DMS 273 treated with DMSO at 0.1 percent for 48 hours (cell line): ENCODE measurements at places on chromosomes 6 and 20.

DNA sequence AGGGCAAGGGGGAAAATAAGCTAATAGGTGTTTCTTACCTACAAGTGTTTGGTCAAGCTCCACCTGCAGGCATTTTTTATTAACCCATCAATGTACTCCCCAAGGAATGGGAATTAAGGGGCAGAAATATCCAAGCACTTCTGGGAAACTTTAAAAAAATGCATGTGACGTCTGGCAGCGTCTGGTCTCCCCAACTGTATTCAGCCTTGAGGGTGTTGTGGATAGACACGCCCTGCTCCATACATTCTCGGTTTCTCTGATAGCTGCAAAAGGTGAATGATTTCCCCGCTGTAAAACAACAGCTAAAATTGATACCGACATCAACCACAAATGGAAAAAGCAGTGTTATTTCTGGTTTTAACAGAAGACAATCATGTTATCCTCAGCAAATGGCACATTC lies 2.5 kb upstream of the FOXQ1 start:
- DNase-seq: no peak

DNA sequence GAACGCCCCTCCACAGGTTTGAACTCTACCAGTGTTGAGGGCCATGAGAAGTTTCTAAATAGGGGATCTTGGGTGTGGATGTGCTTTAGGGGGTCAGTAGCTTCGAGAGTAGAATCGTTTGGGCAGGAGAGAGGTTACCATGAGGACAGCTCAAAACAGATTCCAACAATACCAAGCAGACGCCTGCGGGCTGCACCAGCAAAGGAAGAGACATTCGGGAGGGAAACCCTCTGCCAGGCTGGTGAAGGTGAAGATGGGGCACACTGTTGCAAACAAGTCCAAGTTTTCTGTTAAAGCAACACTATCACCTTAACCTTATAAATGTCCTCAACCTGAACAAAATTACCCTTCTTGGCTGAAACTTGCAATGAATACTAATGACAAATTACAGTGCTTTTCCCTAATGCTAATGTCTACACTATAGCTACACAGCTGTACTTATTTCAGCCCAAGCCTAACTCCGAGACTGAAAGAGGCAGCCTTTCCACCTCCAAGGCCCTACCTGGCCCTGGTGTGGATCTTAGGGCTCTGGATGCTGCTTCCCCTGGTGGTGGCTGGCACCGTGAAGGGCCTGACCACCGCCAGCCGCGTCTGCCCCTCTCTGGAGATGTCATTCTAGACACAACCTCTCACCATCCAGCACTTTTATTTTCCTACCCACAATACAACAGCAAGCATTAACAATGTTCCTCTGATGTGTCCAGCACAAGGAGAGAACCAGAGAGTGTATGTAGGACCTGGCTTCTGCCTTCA lies 80.1 kb downstream of the DLL1 start:
- DNase-seq: no peak

GRCh38 chr6:41033776-41034175 lies 5.2 kb downstream of the UNC5CL start:
- no peak for DNase-seq

DNA sequence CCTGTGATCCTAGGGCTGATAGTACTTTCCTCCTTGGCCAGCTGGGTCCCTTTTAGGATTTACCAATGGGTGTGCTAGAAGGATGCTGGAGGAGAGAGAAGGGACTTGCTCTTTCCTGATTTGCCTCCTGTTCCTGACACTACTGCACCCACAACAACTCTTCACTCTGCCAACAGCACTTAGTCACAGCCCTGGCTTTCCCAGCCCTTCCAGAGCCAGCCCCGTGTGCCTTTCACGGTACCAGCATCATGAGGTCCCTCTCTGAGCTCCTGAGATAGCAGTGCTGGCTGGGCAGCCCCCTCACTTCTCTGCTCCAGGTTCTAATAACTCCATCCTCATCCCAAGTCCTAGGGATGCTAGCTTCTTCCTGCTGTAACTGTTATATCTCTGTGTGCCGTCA lies 80.9 kb downstream of the DNAH8 start:
- DNase-seq: no peak

- DNase-seq: no peak
Measured at GRCh38 chr6:140636271-140636907, 1261.9 kb upstream of the CITED2 start.

DNA sequence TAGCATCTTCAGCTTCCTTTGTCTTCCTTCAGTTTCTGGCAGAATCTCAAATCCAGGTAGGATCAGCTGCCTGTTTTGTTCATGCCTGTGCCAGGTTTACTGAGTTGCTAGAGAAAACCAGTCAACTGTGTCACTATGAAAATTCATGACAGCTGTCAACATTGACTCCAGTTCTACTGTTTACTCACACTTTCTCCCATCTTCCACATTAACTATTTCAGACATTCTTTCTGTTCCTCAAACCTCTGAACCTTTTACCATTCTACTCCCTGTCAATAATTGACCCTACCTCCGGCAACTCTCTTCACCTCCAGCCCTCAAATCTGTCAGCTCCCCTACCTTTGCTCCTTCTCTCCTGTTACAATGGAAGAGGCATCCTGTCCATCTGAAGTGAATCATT lies 8.5 kb downstream of the ENPP4 start:
- DNase-seq: no peak

GRCh38 chr6:73968221-73968757 lies 272.3 kb downstream of the CD109 start:
- no peak for DNase-seq

- DNase-seq: no peak
Measured at GRCh38 chr6:153781306-153781705, 257.7 kb upstream of the OPRM1 start.

DNA sequence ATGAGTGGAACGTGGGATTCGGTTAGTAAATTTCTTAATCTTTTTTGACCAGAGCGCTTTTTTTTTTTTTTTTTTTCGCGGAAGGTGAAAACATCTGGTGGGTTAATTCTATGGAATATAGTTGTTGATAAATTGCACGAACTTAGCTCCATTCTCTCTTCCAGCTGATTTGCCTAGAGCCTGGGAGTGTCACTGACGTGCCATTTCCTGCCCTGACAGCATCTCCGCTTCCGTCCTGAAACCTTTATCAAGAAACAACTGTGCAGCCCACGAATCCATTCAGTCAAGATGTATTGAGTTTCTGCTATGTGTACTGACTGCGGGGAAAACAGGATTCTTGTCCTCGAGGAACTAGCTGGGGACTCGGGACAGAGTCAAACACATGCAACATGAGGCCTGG lies 59.5 kb upstream of the TGM3 start:
- DNase-seq: no peak

DNA sequence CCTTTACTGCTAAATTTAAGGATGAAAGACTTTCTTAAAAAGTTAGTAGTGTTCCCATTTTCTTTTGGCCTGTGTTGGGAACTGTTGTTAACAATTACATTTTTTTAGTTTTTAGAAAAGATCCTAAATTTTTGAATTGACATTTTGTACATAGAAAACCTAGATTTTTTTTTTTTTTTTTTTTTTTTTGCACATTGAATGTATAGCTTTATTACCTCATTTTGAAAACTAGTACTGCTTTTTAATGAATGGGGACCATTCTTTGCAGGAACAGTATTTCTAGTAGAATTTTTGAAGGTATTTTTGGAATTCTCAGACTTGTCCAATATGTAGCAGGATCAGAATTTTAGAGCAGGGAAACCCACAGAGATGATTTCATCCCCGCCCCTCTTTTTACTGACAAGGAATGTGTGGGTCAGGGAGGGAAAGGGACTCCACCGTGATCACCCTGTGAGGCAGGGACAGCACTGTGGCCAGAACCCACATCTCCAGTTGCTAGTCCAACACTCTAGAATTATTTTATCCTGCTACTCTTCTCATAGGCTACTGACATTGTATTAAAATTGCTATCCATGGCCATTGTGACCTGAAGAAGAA lies 154.4 kb upstream of the SUPT3H start:
- no peak for DNase-seq

- no peak for DNase-seq
Measured at GRCh38 chr20:2558581-2559278, 22.4 kb downstream of the TMC2 start.

DNA sequence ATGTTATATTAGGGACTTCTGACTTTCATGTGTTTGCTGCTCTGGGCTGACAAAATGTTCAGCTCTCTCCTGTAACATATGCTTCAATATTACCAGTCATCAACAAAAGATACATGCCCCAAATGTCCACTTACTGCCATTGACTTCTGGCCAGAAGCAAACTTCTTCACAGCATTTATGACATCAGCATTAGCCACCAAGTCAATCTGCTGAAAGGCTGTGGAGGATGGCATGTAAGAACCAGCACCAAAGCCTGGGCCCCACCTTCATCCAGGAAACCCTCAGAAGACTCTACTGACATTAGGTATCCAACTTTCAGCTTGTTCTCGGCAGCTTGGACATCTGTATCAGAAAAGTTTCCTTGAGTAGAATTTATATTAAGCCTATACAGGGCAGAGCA lies 595.5 kb downstream of the COL12A1 start:
- DNase-seq: no peak

DNA sequence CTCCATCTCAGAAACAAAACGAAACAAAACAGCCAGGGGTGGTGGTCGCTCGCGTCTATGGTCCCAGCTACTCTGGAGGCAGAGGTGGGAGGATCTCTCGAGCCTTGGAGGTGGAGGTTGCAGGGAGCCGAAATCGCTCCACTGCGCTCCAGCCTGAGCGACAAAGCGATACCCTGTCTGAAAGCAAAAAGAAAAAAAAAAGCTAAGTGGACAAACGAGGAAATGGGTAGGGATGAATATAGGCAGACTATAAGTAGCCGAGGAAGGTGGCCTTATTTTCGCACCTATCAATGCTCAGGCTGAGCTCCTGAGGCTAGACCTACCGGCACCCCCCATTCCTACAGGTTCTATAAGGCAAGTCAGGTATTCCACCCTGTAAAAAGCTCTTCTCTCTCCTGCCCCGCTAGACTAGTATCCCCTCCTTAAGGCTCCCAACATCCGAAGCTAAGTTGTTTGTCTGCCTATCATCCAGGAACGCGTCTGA lies 650 bp upstream of the CASP8AP2 start:
- DNase-seq: peak; percentile 83

DNA sequence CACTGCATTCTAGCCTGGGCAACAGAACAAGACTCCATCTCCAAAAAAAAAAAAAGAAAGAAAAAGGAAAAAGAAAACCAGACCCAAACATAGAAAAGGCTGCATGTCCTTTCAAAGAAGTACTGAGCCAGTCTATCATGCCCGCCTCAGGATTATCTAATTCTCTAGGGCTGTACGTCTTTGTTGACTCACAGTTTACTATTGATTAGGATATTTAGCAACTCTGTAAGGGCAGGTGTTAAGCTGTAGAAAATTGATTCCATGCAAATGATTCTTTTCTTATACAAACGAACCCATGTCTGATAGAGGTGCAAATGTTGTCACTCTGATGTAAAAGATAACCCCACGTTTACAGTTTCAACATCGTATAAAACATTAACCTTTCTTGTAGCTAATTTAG lies 209.0 kb downstream of the TTLL2 start:
- DNase-seq: no peak

GRCh38 chr20:21705575-21706260 lies at the start of gene PAX1:
Gene PAX1 (plus strand): TSS chr20:21705664. CDS start chr20:21705713, 49 bp downstream.
- DNase-seq: no peak
